WERI-Rb-1 (cell line): ENCODE measurements at places on chromosomes 4 and X.
A peak's percentile ranks its signal among the peaks of the same experiment; 100 is the strongest.

- no peak for DNase-seq
Measured at GRCh38 chr4:138857416-138857815, 158.2 kb upstream of the NOCT start.

- peak; percentile 34 for DNase-seq
Measured at GRCh38 chrX:135112096-135112729, 8.1 kb downstream of the ETDB start.

DNA sequence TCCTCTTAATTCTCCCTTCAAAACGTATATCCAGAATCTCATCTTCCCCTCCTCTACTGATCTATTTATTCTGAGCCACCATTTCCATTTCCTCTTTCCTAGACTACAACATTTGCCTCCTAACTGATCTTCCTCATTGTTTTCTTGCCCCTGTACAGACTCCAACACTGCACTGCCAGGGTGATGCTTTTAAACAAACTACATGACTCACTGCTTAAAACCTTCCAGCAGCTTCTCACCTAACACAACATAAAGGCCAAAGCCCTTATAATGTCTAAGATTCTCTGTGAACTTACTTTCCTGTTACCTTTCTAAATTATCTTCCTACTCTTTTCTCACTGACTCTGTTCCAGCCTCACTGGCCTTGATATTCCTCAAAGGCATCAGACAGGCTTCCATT lies 161.0 kb upstream of the HS3ST1 start:
- DNase-seq = no peak

- no peak for DNase-seq
Measured at GRCh38 chrX:106437407-106437806, 174.4 kb upstream of the RADX start.

- DNase-seq = no peak
Measured at GRCh38 chr4:108119199-108119800, 49.4 kb downstream of the LEF1 start.

DNA sequence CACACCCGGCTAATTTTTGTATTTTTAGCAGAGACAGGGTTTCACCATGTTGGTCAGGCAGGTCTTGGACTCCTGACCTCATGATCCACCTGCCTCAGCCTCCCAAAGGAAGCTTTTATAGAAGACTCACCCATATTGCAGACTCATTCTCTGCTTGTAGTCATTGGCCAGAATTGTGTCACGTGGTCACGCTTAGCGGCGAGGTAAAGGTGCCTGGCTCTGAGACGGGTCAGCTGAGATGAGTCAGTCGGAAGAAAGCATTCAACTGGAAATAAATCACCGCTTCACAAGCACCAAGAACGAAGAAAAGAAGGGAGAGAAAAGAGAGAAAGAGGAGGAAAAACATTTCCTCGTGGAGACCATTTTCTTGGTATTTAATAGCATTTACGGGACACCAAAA lies 218.8 kb upstream of the NOCT start:
- DNase-seq = no peak

GRCh38 chr4:5101571-5101970 lies 50.3 kb downstream of the STK32B start:
- no peak for DNase-seq

DNA sequence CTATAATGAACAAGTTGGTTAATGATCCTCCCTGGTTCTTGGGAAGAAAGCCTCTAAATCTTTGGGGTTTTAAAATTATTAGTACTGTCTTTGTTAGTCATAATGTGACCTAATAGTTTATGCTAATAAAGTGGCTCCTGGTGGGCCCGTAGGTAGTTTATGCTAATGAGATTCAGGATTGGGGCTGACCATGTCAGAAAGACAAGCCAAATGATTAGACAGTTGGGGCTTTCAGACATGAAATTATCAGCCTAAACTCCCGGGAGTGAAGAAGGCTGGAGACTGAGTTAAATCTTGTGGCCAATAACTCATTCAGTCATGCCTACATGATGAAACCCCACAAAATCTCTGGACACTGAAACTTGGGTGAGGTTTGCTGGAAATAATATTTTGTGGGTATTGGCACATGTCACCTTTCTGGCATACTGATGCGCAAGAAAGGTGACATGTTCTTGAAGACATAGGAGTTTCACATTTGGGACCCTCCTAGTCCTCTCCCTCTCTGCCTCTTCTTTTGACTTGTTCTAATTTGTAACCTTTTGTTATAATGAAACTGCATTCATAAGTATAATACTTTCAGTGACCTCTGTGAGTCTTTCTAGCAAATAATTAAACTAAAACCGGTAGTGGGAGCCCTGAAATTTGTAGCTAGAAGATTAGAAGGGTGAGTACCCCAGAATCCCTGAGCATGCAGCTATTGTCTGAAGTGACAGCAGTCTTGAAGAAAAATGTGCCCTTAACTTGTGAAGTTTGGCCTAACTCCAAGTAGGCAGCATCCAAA lies 196.8 kb upstream of the FSTL5 start:
- DNase-seq = no peak

DNA sequence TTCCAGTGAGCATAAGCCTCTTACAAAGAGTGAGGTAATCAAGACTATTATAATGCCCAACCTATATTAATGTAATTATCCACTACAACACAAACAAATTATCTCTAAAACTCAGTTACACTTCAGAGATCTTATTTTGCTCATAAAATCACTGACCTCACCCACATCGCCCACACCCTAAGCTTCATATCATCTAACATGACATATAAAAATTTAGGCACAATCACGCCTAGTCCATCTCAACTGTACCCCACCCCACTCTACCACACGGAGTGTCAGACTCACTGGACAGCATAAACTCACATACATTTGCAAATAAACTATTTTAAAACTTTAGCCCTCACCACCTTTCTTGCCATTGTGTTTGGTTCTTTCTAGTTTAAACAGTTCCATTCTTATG lies 252.4 kb downstream of the PCDH7 start:
- no peak for DNase-seq

DNA sequence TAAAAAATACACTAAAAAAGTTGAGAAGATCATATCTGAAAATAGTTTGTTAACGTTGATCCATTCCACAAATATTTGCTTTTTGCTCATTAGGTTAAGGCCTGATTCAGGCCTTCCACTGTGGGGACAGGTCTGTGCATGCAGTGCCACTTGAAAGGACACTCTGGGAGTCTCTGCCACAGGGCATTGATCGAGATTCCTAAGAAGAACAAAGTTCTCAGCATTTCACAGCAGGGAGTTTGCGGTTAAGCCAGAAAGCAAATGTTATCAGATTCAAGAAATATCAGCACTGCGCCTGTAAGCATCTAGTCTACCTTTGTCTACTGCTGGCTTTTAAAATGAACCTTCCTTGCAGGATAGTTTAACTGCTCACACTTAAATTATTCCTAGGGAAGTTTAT lies 62.2 kb upstream of the TNIP3 start:
- no peak for DNase-seq

GRCh38 chr4:96504386-96504785 lies 664.5 kb downstream of the PDHA2 start:
- no peak for DNase-seq

- no peak for DNase-seq
Measured at GRCh38 chrX:77962068-77962902, 7.2 kb downstream of the PGAM4 start.

DNA sequence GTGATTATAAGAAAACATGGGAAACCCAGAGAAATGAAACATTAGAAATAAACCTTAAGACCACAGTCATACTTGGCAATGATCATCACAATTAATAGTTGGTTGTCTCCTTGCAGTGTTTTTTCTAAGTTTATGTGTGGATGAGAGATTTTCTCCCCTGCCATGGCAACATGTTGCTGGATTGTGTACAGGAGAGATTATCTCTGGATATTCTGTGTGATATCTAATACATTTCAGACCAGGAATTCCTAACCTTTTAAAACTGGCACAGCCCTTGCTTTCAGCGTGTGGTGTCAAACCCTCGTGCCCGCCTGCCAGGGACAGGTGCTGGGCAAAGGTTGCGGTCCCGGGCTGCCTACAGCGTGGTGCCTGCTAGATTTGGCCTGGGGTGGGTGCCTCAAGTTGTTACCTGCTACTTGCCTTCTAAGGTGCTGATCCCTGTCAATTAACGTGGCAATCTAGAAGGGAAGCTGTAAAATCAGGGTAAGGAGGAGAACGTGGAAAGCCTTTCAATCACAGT lies 100.5 kb downstream of the TMEM131L start:
- DNase-seq = no peak

GRCh38 chrX:107996124-107996523 lies 14.0 kb upstream of the TEX13B start:
- DNase-seq = no peak

DNA sequence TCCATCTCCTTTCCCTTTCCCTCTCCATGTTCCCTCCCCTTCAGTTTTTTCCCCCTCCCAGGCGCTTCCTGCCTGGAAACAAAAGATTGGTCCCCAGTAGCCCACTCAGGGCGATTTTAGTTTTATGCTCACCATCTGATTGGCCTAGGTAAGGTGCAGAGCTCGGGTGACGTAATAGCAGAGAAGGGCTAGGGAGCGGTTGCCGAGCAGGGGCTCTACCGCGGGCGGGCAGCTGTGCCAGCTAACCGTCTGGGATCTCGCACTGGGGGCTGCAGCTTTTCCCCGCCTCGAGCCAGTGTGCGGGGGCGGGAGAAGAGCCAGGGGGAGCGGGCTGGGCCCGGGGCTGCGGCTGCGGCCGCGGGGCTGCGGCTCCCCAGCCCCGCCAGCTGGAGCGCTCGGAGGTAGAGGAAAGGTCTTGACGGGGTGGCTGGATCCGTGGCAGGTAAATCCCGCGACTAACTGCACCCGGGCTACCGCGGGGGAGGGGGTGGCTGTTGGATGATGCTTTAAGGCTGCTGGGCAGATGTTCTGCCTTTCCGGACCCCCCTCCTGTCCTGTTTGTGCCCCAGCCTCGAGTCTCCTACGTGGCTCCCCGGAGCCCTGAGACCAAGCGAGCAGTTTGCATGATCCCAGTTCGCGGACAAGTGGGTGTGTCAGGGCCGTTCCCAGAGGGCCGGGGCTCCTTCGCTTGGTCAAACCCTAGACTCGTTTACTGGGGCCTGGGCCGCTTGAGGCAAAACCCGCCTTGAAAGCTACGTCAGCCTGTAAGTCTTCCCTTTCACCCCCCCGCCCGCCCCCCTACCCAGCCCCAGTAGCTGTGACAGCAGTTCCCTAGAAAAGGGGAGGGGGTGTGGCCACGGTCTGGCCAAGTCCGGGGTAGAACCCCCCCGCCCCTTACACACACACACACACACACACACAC lies at the start of gene PAK3:
TSS of gene PAK3 (plus strand) at position 218 of the 922 bp plus-strand sequence. CDS start 26,913 bp downstream, outside the sequence.
- DNase-seq = peak; percentile 37

DNA sequence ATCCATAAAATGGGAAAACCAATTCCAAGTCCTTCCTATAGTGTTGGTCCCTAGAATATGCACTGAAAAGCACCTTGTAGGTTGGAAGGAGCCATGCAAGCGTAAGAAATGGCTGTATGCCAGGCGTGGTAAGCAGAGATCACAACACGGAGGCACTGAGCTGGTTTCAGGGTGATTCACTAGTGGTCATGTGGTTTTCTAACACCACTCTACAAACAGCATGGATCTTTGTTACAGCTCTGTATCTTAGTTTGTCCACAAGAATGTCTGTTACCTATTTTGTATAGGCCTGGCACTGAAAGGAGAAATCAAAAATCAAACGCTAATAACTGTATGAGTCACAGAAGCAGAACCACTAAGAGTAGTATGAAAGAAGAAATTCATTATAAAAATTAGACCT lies 71.9 kb downstream of the MAGEB17 start:
- no peak for DNase-seq

GRCh38 chr4:3790006-3790561 lies 23.9 kb downstream of the ADRA2C start:
- DNase-seq = no peak
